WTC11 (cell line): ENCODE measurements at places on chromosomes 5 and 9. TPM values are rescaled to one million over a fixed set of nuclear protein-coding genes. Genes with fewer than 3 reads are reported as not detected.

GRCh38 chr9:83199240-83199639 lies 136.3 kb upstream of the RASEF start:
- DNase-seq = no peak

The LEAP2 gene
- total RNA-seq = 1.9 to 2.4 TPM (median 2.0 TPM) in 3 replicates

DNA sequence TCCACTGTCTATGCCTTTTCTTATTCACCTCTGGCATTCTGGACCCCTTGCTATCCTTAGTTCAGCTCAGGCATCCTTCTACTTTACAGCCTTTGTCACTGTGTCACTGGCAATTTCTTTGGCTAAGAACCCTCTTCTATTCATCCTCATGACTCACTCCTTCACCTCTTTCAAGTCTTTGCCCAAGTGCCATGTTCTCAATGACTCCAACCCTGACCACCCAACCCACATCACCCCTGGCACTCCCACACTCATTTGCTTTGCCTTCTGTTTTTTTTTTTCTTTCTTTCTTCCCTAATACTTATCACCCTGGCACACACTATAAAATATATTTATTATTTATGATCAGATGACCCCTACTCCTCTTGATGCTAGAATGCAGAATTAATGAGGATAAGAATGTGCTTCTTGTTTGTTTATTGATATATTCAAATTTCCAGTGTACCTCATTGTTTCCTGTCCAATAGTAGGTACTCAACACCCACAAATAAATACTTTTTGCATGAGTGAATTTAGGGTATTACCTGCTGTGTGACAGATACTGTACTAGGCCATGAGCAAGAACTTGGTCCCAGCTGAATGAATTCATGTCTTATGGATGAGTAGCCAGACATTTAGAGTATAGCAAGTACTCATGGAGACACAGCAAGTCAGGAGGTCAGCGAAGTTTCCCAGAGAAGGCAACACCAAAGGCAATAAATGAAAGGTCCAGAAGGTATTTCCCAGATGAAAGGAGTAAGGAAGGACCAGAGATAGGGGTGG lies 236.1 kb downstream of the PAPPA start:
- no peak for DNase-seq

The CDKN2B-AS1 gene
- total RNA-seq = 0.21 to 0.24 TPM in 2 of 3 replicates, not detected in the other

GRCh38 chr5:61020415-61020814 lies 75.4 kb downstream of the NDUFAF2 start:
- no peak for DNase-seq

- DNase-seq = no peak
Observed at GRCh38 chr9:136804509-136805206, 3.1 kb upstream of the RABL6 start.

The RASGEF1C gene
- total RNA-seq = 0.44 to 0.96 TPM (median 0.82 TPM) in 3 replicates

DNA sequence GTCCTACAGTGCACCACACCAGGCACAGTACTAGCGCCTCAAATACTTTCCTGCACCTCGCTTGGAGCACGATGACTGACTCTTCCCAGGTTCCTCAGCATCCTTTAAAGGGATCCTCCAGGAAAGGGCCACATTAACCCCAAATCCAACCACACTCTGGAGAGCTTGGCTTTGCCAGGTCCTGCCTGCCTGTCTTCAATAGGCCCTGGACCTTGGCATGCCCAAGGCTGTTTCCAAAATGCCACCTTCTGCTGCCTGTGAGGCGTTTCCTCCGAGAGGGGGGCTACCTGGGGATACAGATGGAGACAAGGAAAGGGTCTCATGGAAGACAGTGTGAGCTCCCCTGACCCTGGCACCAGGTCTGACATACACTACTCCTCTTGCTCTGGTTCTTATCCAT lies 169.9 kb downstream of the DAB2IP start:
- DNase-seq = no peak

The RNF208 gene
- total RNA-seq = 13.3 to 14.8 TPM (median 14.3 TPM) in 3 replicates
